Occipital lobe (tissue), 3 donors: ENCODE measurements at places on chromosomes 6 and 20. TPM values are rescaled to one million over a fixed set of nuclear protein-coding genes. Genes with fewer than 3 reads are reported as not detected.

SAMD3 gene
- 15.6 TPM for total RNA-seq

PRR18 gene
- 0.47 TPM for total RNA-seq

CALHM4 gene
- total RNA-seq, result not detected

COL20A1 gene
- 3.0 TPM for total RNA-seq

TRIM10 gene
- total RNA-seq, result 0.31 TPM

RFX6 gene
- not detected for total RNA-seq

CLVS2 gene
- 56.1 TPM for total RNA-seq

- DNase-seq, result no peak
Observed at GRCh38 chr6:34305982-34306708, 57.3 kb upstream of the SMIM29 start.

DNA sequence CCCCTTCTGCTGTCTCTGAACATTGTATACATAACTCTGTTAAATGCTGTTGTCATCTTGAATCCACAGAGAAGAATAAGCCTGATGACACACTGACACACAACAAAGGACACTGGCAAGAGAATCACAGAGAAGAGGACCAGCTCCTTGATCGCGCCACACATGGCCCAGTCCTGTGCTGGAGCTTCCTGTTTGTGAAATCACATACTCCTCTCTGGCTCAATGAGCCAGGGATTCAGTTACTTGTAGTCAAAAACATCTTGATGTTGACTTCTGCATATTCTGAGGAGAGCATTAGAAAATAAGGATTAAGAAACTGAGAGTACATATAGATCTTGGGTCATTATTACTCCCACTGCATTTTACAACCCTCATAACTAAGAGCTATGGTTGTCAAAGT is 100.1 kb downstream of the EPB41L2 start:
- DNase-seq, result no peak

DNA sequence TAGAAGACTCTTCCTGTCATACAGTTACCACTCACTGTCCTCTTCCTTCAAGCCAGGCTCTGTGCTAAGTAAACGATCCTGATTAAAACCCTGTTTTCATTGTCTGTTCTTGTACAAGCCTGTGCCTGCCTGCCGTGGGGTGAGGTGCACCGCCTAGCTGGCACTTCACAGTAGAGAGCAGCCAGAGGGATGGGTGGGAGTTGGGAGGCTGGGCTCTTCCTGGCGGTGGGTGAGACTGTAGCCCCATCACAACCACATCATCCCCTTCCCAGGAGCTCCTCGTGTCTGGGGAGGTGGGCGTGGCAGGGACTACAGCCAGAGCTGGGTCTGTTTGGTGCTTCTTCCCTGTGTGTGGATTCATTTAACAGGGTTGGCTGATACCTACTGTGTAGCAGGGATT is 382.0 kb downstream of the TAF4 start:
- no peak for DNase-seq

DNA sequence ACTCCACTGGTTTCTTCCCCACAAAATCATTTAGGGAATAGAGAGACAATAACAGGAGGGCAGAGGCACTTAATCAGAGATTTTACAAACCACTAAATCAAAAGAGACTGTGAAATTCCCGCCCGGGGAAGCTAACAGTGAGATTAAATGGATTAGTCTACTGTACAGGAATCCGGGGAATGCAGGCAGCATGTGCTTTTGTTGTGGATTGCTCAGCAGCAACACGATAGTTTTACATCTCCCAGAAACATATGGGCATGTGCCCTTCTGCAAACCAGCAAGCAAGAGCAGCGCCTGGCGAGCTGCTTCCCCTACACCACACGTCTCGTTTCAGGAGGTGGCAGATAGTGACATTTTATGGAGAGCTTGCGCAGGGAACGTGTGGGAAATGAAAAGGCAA is 382.3 kb downstream of the CD83 start:
- DNase-seq, result no peak

- no peak for DNase-seq
Observed at GRCh38 chr6:147081076-147081609, 123.1 kb upstream of the STXBP5 start.

DNA sequence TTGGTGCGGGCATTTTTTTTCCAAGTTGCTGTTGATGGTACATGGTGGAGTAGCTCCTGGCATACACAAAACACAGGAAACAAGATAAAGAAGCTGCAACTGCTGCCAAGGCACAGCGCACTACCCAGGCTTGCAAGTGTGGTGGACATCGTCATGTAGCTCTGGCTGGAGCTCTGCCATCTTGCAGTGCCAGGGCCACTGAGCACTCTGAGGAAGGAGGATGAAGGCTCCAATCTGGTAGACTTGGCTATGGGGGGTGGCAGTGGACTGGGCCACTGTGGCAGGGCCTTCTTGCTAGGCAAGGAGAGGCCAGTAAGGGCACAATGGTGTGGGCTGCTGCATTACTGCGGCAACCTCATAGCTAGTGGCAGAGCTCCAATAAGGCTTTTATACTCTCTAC is 263.5 kb downstream of the CENPW start:
- DNase-seq, result no peak

- no peak for DNase-seq
Observed at GRCh38 chr20:21302664-21303060, 469 bp upstream of the XRN2 start.

GRCh38 chr20:45303586-45304463 is 2.8 kb upstream of the RBPJL start:
- DNase-seq, result no peak

DNA sequence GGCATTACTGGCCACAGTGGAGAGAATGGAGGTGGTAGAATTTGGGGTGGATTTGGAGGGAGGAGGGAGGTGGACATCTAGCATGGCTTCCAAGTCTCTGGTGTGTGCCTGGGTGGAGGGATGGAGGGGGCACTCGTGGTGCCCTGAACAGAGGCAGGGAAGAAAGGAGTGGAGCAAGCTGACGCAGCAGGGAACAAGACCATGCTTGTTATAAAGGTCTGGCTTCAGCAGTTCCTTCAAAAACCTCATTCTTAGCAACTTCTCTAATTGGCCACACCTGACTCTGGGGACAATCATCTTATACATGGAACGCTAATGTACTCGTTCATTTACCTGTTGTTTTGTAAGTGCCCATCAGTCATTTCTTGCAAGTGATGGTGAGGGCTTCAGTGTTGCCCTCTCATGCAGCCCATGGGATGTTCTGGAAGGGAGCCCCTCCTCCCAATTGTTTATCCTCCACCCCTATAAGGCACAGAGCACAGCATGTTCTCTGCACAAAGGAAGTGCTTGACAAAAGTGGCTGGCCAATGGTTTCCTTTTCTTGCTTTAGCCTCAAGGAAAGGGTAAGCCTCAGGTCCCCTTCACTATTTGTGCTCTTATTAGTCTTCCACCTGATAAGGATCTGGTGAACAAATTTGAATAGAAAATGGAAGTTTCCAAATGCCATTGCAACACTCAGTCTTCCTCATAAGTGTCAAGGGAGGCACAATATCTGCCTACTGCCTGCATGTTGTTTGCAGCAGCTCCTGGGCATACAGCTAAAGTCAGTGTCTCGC is 39.3 kb downstream of the GFOD1 start:
- DNase-seq, result no peak

DNA sequence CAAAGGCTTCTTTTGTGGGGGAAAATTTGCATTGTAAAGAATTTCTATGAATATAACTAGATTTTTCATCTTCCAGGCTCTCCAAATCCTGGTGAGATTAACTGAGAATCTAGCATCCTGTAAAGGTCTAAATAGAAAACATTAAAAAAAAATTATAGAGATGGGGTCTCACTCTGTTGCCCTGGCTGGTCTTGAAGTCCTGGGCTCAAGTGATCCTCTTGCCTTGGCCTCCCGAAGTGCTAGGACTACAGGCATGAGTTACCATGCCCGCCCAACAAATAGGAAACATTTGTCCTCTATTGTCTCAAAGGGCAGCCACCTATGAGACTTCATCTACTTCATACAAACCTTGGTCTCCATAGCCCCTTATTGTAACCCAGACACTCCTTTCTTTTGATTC is 25.2 kb upstream of the NCOA3 start:
- DNase-seq, result no peak

DNA sequence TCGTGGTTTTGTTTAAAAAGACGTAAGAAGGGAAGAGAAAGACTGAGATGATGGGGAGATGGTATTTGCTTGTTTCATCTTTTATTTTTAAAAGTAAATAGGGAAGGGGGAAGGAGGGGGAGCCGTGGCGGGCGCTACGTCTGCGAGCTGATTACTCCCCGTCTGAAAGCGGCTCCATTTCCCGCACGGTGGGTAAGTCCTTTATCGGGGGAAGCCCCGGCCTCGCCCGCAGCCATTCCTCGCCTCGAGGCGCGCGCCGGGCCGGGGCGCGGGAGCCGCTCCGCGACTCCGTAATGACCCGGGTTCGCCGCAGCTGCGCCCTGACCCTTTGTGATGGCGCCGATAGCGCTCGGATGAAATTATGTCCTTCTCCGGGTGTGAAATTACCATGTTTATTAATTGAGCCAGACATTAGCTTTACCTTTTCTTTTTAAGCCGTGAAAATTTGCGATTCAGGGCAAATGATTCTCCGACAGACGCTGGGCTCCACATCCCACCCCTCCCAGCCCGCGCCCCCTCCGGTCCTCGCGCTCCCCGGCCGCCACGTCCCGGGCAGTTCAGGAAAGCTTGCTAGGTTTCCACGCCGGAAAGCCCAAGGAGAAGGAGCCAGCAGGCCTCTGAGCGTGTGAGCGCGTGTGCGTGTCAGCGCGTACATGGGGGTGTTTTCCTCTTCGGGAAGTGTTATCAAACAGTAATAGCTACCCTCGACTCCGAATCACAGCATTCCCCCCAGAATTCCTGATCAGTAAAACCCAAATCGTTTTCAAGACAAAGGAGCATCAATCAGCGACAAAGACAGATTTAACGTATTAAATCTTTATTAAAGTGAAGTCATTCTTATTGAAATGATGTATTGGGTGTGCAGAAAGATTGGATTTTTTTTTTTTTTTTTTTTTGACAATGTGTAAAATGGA is 30.0 kb downstream of the TFAP2A start:
- no peak for DNase-seq

GRCh38 chr6:155261111-155261900 is 2.5 kb upstream of the CLDN20 start:
- DNase-seq, result no peak

DNA sequence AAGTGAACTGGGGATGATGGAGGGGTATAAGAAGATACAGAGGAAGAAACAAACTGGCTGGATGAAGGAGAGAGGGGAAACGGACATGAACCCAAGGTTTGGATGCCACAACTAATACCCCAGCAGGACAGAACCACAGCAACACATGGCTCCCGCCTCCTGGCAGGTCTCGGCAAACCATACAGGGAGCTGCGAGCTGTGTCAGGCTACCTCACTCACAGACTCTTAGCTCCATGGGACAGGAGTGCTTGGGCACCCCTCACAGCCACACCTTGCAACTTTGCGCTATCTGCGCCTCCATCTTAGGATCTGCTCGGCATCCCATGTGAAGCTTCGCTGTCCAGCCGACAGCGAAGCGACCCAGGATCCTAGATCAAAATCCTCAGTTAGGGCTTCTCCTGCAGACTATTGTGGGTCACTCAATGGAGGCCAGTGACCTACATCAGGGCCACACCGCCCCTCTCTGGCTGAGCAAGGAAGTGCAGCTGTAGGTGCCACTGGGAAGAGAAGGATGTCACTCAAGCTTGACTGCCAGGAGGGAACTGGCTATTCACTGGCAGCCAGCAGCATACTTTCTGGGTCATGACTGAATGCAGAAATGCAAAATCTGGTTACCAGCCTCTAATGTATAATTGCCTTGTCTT is 174.4 kb upstream of the RIN2 start:
- peak; percentile 10 for DNase-seq

GRCh38 chr6:167122041-167122826 is 662 bp upstream of the CCR6 start:
- no peak for DNase-seq

GRCh38 chr6:37638414-37639341 is 59.0 kb downstream of the MDGA1 start:
- no peak for DNase-seq

GRCh38 chr6:53233309-53233708 is 84.7 kb upstream of the GCM1 start:
- DNase-seq, result no peak

DNA sequence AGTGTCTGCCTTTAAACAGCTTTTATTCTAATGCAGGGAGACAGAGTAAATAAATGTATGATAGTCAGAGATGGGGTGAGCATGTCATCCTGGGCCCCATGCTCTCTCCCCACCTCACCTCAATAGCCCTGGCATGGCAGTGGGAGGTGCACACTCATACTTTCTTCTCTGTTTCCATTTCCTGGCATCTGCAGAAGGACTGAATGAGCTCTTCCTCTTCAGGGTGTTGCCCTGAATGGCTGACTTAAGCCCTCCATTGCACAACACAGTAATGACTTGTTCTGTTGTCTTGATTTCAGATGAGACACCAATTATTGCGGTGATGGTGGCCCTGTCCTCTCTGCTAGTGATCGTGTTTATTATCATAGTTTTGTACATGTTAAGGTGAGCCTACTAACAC is 57.0 kb upstream of the GNRH2 start:
- no peak for DNase-seq

DNA sequence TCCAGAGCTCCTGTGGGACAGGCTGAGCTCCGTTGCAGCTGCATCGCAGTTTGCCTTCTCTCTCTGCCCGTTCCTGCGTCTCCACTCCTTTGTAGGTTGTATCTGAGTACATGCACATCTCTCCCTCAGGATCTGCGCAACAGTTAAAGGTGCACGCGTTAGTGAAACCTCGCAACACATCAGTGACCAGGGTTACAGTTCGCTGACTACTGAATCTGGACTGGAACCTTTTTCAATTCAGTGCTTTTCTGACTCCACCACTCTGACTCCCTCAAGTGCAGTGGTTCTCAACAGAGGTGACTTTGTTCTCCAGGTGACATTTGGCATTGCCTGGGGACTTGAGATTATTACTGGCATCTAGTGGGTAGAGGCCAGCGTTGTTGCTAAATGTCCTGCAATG is 44.0 kb downstream of the UST start:
- DNase-seq, result no peak

- no peak for DNase-seq
Observed at GRCh38 chr20:16616317-16616716, 43.1 kb upstream of the KIF16B start.

DNA sequence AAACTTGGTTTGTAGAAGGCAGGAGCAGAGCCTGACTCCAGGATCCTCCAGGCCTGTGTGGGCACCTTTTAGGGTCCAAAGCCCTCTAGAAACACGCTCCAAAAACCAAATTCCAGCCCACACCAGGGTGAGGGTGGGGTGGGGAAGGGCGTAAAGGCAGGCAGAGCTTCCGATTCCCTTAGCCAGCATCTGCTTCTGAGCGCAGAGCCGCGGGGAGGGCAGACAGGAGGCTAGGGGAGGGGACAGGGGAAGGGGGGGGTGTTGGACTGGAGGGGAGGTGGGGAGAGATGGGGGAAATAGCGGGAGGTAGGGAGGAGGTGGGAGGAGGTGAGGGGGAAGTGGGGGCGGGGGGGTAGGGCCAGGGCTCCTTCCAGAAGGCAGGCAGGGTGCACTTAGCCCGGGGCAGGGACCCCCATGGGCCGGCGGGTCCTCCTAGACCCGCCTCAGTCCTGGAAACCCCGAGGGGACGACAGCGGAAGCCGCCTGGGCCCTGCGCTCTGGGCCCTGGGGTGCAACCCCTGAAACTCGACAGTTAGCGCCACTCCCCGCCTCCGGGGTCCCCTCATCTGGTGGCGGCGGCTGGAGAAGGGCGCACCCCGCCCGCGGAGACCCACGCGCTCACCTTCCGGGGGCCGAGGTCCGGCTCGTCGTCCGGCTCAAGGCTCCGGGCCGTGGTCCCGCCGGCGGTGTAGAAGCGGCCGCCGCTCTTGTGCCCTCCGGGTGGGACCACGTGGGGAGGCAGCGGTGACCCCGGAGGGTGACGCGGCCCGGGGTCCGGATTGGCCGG is 22.0 kb upstream of the FRMD1 start:
- no peak for DNase-seq
